Stimulated activated effector memory CD8-positive, alpha-beta T cell treated with anti-CD3 and anti-CD28 coated beads, Interleukin-12 subunit alpha, Interleukin-12 subunit beta, amount 100 ng/mL, for 72 hours (primary cell): ENCODE measurements at places on chromosomes 12 and 14.
A peak's percentile ranks its signal among the peaks of the same experiment; 100 is the strongest.

DNA sequence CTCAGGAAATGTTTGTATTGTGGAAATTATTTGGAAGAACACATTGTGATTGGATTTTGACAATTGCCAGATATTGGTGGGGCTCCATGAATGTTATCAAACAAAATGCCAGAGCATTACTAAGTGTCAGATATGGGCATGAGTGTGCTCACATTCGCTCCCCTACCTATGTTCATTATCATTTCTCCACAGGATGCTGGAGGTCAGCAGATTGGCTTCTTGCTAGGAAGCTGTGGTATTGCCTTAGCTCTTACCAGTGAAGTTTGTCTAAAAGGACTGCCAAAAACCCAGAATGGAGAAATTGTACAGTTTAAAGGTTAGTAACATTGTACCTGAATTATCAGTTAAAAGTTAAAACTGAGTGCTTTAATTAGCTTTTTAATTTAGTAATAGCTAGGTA, 78.3 kb upstream of the ATF1 start:
- DNase-seq = no peak

DNA sequence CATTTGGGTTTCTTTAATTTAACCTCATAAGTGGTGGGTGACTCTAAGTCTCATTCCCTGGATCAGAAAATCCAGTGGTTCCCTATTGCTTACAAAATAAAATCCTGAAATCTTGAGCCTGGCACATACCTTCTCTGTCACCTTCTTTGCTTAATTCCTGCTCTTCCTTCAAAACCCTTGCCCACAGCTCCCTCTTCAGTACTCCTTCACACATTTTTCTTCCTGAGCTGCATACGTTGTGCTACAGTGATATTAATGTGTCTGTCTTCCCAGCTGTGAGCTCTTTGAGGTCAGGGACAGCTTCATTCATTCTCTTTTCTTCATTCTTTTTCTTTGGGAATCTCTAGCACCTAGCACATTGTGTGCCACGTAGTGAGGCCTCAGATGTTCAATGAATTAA, 9.5 kb downstream of the TSPAN11 start:
- DNase-seq = no peak

DNA sequence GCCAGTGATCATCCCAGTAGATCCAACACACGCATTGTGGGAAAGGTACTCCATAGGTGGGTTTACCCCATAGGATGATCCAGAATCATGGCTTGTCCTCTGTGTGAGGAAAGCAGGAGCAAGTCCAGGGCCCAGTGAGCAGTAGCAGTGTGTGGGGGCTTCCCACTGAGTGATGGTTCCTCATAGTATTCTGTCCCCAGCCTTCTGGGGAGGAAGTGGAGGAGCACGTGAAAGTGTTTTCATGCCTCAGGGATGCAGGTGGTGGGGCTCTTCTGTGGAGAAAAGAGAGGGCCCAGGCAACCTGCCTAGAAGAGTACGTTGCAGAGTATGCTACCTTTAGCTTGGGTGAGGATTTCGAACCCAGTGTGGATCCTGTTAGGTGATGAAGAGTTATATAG, 56.5 kb downstream of the SUSD6 start:
- no peak for DNase-seq

DNA sequence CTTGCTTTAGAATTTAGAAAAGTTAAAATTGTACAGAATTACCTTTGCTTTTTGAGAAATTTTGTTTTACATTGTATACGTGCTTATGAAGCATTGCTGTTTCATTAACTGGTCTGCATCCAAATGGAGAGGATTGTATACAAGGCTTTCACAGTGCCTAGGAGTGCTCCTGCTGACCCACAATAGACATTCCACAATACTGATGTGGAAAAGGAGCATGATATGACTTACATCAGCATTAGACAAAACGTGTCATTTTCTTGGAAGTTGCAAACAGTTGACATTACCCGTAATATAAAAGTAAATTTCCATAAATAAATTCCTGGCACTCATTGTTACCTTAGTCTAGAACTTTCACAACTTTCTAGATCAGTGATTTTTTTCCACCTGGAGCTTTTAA, 1.9 kb downstream of the PRKD1 start:
- no peak for DNase-seq

GRCh38 chr12:67981287-67982162, 7.7 kb upstream of the IFNG-AS1 start:
- DNase-seq = no peak

GRCh38 chr12:94553130-94553519, 93.5 kb upstream of the CEP83 start:
- no peak for DNase-seq

DNA sequence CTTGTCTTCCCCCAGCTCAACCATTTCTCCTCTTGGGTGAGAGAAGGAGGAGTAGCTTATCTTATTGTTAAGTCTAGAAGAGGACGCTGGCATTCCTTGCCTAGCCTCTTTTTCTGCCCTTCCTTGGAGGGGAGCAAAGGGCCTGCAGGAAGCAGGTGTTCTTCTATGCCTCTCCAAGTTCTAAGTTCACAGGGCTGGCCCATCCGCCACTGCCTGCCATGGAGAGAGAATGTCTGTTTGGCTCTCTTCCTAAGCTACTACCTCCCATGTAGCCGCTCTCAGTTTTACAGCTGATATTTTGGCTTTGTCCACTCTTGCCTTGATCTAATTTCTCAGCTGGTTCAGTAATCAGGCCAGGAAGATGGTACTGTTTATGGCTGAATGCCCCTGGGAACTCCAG, 201.2 kb downstream of the NTF3 start:
- DNase-seq = no peak

- DNase-seq = peak; percentile 90
These were observed 8.1 kb downstream of the LRRC43 start for GRCh38 chr12:122190842-122191668.

GRCh38 chr14:76262641-76263040, 110.9 kb downstream of the GPATCH2L start:
- no peak for DNase-seq

DNA sequence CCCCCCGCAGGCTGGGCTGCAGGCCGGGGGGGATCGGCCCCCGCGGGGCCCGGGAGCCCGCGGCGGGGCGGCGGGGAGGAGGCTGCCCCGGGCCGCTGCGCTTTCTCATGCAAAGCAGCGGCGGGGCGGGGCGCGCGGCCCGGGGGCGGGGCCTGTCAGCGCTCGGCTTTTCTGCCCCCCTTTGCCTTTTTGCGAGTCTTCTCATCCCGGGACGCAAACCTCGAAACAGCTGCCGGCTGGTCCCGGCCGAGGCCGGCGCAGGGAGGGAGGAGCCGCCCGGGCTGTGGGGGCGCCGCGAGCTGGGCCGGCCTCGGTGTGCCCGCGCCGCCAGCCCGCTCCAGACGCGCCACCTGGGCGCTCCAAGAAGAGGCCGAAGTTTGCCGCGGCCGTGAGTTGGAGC, at the start of gene FZD10:
TSS of gene FZD10 (plus strand) at position 198 of the 400 bp plus-strand sequence. CDS start 479 bp downstream, outside the sequence.
- DNase-seq = no peak

DNA sequence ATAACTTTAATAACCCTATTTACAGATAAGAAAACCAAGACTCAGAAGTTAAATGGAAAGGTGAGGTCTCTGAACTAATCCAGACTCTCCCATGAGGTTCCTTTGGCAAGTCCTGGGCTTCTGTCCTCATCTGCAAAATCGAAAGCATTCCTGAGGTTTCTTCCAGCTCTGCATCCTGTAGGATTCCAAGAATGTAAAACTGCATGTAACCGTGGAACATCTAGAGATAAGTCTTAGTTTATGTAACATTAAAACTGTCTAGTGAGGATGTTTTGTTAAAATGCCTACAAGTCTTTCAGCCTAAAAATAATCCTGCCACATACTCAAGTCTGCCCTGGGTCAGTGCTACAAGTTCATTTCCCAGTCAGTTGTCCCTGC, 7.3 kb upstream of the ITFG2 start:
- DNase-seq = no peak

GRCh38 chr12:46406352-46407027, 33.9 kb upstream of the SLC38A2 start:
- DNase-seq = no peak

GRCh38 chr12:83920821-83921547, 991.6 kb downstream of the SLC6A15 start:
- no peak for DNase-seq

DNA sequence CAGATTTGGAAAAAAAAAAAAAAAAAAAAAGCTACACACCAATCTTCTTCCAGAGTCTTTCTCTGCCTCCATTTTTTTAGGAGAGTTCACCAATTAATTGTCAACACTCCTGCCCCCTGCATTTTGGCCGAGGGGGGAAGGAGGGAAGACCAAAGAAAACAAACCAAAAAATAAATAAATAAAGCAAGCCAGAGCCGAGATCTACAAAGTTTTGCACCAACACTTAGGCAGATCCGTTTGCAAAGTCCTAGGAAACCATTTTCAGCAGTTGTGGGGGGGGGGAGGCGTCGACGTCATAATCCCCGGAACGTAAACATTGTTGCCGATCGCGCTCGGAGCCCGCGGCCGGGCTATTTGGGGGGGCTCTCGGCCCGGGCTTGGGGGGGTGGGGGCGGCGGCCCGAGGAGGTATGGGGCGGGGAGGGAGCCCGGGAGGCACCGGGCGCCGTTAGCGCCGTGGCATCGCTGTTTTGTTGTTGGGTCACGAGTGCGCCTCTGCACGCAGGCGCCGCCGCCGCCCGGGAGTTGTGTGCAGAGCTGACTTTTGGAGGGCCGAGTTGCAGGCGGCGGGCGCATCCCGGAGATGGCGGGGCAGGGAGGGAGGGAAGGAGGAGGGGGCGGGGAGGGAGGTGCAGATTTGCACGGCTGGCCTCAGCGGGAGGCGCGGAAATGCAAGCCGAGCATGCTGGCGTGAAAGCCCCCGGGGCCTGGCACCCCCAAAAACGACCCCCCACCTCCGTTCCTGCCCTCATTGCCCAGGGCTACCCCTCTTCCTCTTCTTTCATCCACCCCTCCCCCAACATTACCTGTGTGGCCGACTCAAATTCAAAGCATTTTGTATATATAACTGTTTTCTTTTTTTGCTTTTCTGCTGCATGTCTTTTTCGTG, 598 bp downstream of the KDM2B start:
- peak; percentile 40 for DNase-seq

- DNase-seq = no peak
These were observed 48.2 kb downstream of the SPPL3 start for GRCh38 chr12:120855823-120856588.

DNA sequence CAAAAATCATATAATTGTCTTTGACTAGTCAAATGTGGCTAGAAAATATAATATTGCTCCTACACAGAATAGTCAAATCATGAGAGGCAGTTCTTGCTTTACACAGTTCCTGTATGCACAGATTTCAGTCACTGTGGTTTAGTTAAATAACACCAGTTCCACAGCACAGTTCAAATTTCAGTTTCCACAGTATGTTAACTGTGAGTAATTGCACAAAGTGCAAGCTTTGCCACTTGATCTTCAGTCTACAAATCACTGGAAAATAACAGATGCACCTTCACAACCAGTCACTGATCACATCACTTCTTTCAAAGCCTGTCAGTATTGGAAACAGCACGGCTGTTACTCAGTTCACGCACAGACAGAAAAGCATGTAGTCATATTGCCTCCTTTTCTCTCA, 38.7 kb downstream of the KCNH5 start:
- DNase-seq = no peak

GRCh38 chr12:62192903-62193250, 67.3 kb upstream of the USP15 start:
- DNase-seq = no peak

- DNase-seq = no peak
These were observed 1255.4 kb downstream of the LRFN5 start for GRCh38 chr14:42862114-42862513.

- DNase-seq = no peak
These were observed 143.1 kb downstream of the TPH2 start for GRCh38 chr12:72081777-72082176.

DNA sequence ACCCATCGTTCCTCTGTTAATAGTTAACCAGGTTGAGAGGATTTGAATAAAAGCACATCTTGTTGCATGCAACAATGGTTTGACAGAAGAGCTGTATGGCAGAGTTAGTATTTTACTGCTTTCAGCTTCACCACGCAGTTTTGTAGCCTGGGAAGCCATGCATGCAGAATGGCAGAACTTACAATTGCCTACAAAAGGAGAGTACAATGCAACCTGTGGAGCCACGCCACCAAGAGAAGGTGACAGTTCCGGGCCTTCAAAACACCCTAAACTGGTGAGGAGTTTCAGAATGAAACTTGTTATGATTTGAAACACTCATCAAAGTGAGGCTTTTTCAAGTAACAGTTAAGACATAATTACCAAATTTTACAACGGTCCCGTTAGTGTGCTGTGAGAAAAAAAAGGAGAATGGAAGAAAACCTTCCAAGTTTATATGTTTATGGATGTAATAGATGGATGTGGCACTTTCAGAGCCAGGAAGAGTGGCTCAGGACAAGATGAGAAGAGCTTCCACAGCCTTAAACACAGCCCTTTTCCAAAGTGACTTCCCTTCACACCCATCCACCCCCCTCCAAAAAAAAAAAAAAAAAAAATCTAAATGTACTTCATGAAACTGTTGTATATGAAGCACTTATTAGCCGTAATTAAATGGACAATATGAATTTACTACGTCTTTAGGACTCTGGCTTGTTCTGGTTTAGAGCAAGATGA, 158.7 kb downstream of the EGLN3 start:
- no peak for DNase-seq

GRCh38 chr12:55610598-55610997, 26.1 kb upstream of the OR10P1 start:
- DNase-seq = no peak

DNA sequence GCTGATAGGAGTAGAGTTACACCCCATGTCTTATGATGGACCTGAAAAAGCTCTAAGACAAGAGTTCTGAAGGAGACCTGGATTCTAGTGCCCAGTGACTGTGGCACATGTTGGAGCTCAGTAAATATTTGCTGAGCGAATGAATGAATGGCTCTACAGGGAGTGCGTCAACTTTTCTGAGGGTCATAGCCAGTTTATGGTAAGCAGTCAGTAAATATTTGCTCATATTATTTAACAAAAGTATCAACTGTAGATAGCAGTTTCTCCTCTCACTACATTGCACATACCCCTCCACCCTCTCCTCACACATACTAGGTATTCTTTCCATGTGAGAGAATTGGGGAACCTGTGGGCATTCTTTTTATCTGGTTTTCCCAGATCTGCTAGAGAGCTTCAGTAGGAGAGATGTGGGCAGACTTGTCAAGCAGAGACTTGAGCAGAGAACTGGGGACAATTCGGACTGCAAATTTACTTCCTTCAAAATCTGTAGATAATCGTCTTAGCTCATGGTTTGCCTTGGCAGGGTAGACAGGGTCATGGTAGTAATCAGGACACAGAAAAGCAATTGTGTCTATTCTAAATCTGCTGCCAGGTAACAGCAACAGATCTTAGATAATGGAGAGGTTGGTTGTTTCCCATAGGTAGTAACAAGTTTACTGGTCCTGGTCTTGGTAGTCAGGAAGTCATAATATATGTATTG, 5.7 kb downstream of the SLC4A8 start:
- no peak for DNase-seq

DNA sequence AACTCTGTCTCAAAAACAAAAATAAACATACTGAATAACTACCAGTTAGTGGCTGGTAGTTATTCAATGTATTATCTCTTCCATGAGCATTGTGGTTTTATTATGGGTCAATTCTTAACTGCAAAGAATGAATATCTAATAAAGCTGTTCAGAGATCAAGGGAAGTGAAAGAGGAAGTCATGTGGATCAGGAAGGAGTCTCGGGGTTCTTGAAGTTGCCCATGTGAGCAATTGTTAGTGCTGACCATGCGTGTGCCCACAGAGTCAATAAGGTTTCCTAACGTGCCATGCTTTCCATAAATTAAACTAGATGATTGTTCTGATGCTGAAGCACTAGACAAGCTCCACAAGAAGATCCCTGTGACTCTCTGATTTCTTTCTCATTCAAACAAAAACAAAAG, 136.5 kb upstream of the CPSF6 start:
- no peak for DNase-seq
